Activated T-helper 1 cell treated with anti-CD3 and anti-CD28 coated beads, Interleukin-12 subunit alpha, Interleukin-12 subunit beta, Interleukin-2, Interleukin-4 antibody, amounts not matched to agents 30 ng/mL and 10 ng/mL and 1 ng/mL, durations not matched to agents 14 hours and 24 hours and 36 hours (primary cell): ENCODE measurements at places on chromosomes 16 and 17. TPM values are rescaled to one million over a fixed set of nuclear protein-coding genes. Genes with fewer than 3 reads are reported as not detected.

GRCh38 chr17:4220655-4221054 is 43.1 kb downstream of the ANKFY1 start:
- H3K4me3 ChIP-seq = no peak overlapping the region
- H3K4me1 ChIP-seq = peaks cover 19% of the 10 kb centered on the region
- DNase-seq = no peak
- H3K27ac ChIP-seq = no peak overlapping the region
- H3K36me3 ChIP-seq = peaks cover 19% of the 10 kb centered on the region

MED31 gene
- 24.3 and 28.4 TPM in 2 replicates for total RNA-seq

VMO1 gene
- total RNA-seq = not detected in 2 replicates

KRT34 gene
- total RNA-seq = not detected in 2 replicates

CLTC gene
- total RNA-seq = 176 and 186 TPM in 2 replicates

DNA sequence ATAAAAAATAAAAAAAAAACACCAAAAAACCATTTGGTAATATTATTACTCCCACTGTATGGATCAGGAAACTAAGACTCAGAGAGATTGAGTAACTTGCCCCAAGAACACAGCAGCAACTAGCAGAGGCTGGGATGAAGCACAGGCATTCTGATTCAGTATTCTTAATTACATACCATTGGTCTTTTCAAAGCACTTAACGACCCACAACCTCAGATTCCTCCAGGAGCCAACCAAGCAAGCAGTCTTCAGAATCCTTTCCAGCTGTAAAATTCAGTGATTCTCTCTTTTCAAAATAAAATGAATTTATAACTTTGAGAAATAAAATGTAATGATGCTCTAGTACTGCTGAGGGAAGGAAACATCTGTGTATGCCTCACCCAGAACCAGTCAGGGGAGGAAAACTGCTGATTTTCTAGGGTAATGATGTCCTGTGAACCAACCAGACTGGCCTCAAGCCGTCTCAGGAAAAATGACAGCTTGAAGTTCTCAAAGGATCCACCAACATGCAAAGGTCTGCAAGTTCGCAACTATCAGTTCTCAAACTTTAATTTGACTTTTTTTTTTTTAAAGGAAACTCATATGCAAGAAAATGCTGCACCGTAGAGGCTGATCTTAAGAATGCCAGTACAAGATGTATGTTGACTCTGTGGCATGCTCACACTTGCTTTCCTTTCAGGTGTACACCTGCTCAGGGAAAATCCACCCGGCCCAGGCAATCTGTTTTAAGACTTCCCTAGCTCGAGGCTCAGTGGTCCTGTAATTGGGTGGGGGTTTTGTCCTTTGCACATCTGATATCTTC is 9.0 kb downstream of the CUEDC1 start:
- no peaks in the 10 kb centered on the region for H3K36me3 ChIP-seq
- H3K27ac ChIP-seq = no peak overlapping the region
- peak overlapping the region; percentile 28 for H3K4me3 ChIP-seq
- no peak for DNase-seq
- H3K4me1 ChIP-seq = peaks cover 47% of the 10 kb centered on the region

GRCh38 chr16:89257281-89257731 is 39.8 kb downstream of the ZNF778 start:
- H3K27me3 ChIP-seq = peaks cover 24% of the 10 kb centered on the region
- H3K4me3 ChIP-seq = peak overlapping the region; percentile 52
- DNase-seq = no peak

- H3K27me3 ChIP-seq = no peaks in the 10 kb centered on the region
- H3K4me1 ChIP-seq = peaks cover 10% of the 10 kb centered on the region
- H3K36me3 ChIP-seq = peaks cover 48% of the 10 kb centered on the region
- peak overlapping the region; percentile 7 for H3K27ac ChIP-seq
- H3K4me3 ChIP-seq = no peak overlapping the region
- no peak for DNase-seq
Observed at GRCh38 chr17:40168262-40168832, 8.9 kb upstream of the RAPGEFL1 start.

DNA sequence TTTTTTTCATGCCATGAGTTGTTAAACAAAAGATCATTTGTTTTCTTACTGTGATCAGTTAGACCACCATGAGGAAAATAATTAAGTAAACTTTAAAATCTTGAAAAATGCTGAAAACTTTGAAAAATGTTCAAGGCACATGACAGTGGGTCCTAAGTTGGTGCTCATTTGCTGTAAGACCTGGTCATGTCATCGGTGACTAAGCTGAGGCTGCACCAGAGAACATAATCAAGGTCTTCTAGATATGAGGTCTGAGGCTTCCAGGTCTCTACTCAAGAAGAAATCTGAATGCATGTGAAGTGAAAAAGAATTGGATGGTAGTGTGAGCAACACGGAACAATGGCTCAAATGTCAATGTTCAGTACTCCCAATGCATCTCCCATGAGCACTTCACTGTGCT is 87.6 kb downstream of the CFDP1 start:
- no peaks in the 10 kb centered on the region for H3K4me1 ChIP-seq
- H3K27me3 ChIP-seq = peaks cover 3% of the 10 kb centered on the region
- H3K36me3 ChIP-seq = peaks cover 9% of the 10 kb centered on the region
- DNase-seq = no peak

TBC1D3E gene
- not detected in 2 replicates for total RNA-seq

TEKT5 gene
- not detected in 2 replicates for total RNA-seq

TBC1D3K gene
- not detected in 2 replicates for total RNA-seq
